ENCODE measurements at places on chromosomes 2 and 18.

GRCh38 chr2:178804791-178805190 lies 2.4 kb downstream of the TTN start:
- no peak for DNase-seq

- no peak for DNase-seq
Measured at GRCh38 chr2:95225658-95226057, 18.3 kb downstream of the ZNF892 start.

DNA sequence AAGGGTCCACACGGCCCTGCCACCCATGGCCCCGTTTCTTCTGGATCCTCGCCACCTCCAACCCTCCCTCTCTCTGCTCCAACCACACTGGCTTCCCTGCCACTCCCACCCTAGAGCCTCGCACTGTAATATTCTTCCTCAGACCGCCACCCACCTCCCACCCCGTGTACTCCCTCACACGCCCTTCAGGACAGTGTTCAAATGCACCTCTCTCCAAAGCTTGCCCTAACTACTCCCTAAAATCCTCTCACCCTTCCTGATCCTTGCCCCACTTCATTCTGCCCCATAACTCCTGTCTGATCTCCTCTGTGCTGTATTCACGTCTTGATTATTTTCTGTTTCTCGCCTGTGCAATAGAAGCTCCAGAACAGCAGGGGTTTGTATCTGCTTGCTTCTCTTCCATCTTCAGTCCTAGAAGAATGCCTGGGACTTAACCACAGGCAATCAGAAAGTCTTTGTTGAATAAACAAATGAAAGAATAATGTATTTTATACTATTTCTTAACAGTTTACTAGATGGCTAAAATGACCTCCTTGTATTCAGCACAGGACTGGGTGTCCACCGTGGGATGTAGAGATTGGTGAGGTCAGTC lies 25.5 kb downstream of the EPB41L3 start:
- no peak for DNase-seq

DNA sequence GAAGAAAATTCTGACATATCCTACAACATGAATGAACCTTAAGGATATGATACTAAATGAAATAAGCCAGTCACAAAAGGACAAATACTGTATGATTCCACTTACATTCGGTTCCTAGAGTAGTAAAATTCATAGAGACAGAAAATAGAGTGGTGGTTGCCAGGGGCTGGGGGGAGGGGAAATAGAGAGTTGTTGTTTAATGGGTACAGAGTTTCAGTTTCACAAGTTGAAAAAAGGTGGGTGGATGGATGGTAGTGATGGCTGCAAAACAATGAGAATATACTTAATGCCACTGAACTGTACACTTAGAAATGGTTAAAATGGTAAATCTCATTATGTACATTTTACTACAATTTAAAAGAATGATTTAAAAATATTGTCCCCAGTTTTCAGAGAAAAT lies 53.3 kb upstream of the NFU1 start:
- no peak for DNase-seq

- no peak for DNase-seq
Measured at GRCh38 chr2:35864141-35864540, 491.4 kb upstream of the CRIM1 start.

- DNase-seq = no peak
Measured at GRCh38 chr2:145635706-145636427, 1115.9 kb upstream of the ZEB2 start.

GRCh38 chr2:175282300-175282699 lies 100.8 kb upstream of the ATP5MC3 start:
- DNase-seq = peak; percentile 58

- DNase-seq = no peak
Measured at GRCh38 chr2:207330912-207331311, 165.2 kb upstream of the KLF7 start.

GRCh38 chr2:149004836-149005235 lies 33.7 kb upstream of the LYPD6B start:
- no peak for DNase-seq

GRCh38 chr2:88147145-88147544 lies 19.3 kb upstream of the FABP1 start:
- no peak for DNase-seq

DNA sequence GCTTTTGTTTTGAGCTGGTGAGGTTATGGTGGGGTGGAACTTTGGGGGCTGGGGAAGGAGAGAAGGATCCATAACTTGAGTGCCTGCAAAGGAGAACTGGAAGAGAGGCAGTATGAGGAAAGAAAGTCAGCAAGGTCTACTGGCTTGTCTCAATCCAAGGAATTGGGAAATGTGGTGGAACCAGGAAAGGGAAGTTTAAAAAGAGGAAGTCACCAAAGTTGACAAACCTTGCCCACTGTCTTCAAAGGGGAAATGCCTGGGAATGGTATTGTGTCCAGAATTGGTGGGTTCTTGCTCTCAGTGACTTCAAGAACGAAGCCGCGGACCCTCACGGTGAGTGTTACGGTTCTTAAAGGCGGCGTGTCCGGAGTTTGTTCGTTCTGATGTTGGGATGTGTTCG lies 304.1 kb upstream of the FAM98A start:
- DNase-seq = no peak

DNA sequence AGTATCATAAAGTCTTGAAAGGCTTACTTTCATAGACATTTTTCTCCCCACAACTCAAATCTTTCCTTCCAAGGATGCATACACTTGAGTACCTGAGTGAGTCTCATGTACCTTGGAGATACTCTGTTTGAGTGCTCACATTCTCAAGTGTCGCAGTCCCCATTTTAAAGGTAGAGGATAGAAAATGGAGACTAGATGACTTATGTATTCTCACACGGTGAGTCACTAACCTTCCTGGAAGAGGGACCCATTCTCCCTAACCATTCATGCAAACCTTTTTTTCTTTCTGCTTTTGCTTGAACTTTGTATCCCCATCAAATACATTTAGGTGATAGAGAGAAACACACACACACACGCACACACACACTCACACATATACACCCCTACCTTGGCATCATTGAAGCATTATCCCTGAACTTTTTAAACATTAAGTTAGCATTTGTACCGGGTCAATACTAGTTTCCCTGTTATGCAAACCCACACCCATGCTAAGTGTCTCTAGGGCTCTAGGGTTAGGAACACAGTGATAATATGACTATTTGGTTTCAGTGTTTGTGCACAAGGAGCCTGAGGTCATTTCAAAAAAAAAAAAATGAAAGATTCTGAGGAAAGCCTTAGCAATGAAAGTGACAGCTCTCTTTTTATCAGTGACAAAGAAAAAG lies 236.2 kb downstream of the IKZF2 start:
- DNase-seq = no peak

DNA sequence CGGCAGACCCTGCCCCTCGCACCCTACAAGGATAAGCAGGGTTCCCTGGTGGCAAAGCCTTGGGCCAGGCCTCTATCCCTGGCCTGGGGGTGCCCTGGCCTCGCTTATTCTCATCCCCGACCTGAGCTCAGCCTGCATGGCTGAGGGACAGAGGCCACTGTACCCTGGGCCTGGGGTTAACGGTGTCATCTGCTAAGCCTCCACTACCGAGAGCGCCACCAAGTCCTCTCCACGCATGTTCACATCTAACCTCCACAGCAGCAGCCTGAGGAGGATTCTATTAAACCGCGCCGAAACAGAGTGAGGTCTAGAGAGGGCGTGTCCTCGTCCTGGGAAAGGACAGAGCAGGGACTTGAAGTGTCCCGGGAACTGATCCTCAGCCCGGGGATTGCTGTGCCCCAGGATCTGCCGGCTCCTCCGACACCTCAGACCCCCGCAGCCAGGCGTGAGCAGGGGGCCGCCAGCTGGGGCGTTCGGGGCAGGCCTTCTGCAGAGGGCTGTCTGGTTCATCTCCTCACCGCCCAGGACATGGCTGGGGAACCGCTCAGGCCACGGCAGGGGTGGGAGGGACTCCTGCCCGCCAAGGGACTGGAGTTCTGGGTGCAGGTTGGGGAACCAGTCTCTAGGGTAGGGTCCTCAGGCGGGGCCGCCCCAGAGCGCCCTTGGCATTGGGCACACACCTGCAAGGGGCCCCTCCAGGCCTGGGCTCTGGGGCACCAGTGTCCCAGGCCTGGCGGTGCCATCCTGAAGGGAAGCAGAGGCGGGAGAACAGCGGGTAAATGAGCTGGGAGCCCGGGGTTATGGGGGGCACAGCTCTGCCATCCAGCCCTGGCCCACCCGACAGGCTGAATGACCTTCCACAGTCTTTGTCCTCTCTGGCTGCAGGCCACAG lies 68.0 kb upstream of the SMAD7 start:
- DNase-seq = no peak

DNA sequence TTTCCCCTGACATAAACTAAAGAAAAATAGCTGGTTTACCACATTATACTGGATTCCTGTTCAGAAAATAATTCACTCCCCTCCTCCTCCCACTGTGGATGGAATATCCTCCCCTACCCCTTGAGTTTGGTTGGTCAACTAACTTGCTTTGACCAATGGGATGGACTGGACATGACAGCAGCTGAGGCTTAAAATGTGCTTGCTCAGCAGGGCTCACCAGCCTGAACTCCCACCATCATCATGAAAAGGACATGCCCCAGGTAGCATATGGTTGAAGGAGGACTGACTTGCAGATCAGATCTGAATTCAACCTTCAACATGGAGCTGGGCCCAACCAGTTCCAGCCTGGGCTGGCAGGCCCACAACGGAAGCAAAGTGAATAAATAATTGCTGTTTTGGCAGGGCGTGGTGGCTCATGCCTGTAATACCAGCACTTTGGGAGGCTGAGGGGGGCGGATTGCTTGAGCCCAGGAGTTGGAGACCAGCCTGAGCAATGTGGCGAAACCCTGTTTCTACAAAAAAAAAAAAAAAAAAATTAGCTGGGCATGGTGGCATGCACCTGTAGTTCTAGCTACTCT lies 284.4 kb downstream of the AFF3 start:
- DNase-seq = no peak

DNA sequence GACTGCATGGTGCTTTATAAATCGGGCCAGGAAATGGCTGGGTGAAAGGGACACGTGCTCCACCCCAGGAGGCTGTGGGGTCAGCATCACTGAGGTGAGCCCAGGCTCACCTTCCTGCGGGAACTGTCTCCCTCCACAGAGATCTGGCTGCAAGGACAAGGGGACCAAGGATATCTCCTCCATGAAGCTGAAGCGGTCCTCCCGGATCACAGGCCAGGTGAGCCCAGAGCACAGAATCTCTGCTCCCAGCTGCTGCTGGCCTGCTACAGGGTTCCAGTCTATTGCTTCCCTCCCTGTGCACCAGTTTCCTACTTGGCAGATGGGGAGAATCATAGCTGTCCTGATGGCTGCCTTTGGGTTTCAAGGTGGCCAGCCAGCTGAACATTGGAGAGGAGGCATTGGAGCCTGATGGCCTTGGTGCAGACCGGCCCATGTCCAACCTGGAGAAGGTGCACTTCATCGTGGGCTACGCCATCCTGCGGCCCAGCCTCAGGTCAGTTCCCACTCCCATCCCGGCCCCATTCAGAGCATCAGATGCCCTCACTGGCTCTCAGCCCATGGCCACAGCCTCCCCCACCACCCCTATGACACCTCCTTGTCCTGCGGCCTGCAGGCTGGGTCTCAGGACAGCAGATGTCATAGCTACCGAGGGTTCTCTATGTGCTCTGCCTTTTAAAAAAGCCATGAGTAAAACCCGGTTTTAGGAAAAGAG lies 33.7 kb upstream of the GPR17 start:
- no peak for DNase-seq

DNA sequence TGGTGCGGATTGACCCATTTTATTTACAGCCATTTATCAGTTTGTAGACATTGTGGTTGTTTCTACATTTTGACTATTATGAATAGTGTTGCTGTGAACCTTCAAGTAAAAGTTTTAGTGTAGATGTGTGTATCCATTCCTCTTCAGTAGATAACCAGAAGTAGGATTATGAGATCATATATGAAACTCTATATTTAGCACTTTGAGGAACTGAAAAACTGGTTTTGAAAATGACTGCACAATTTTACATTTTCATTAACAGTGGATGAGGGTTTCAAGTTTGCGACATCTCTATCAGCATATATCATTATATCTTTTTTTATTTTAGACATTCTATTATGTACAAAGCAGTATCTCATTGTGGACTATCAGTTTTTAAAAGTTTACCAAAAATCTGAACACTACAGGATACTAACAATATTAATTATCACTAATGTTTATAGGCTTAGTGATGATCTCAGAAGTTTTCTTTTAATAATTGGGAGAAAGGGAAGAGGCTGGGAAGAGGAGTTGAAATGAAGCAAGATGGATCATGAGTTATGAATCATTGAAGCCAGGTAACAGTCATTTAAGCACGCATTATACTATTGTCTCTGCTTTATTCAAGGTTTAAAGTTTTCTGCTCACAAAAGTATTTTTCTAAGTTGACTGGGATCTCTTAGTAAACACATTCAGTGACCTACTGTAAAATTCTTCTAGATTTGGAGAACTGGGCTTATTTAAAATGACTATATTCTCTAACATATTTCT lies 329.0 kb upstream of the LRATD1 start:
- no peak for DNase-seq

DNA sequence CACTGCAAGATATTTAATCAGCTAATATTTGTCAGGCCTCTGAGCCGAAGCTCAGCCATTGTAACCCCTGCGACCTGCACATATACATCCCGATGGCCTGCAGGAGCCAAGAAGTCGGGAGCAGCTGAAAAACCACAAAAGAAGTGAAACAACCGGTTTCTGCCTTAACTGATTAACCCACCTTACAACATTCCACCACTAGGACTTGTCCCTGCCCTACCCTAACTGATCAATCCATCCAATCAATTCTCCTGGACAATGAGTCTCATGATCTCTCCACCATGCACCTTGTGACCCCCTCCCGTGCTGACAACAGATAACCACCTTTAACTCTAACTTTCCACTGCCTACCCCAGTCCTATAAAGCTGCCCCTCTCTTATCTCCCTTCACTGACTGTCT lies 945.4 kb upstream of the GYPC start:
- DNase-seq = no peak

GRCh38 chr18:22731398-22731797 lies 201.7 kb upstream of the RBBP8 start:
- no peak for DNase-seq

GRCh38 chr2:197704434-197705120 lies 592 bp upstream of the MARS2 start:
- no peak for DNase-seq

GRCh38 chr18:35581898-35582641 lies 530 bp downstream of the GALNT1 start:
- no peak for DNase-seq

- no peak for DNase-seq
Measured at GRCh38 chr2:159224061-159224813, 62.3 kb downstream of the WDSUB1 start.

DNA sequence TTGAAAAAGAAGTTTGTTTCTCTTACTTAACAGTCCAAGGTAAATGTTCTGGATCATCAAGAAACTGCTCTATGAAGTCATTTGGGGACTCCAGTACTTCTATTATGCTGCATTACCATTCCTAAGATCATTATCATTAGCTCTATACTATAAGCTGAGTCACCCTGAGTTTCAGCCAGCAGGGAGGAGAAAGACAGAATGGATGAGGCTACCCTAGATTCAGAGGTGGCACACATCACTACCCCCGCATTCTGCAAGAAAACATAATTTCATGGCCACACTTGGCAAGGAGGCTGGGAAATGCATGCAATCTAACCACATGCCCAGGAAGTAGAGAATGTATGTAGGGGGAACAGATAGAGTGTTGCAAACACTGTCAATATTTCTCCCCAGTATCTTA lies 16.6 kb upstream of the LNPK start:
- no peak for DNase-seq

GRCh38 chr18:45006934-45007333 lies 326.2 kb downstream of the SETBP1 start:
- no peak for DNase-seq

- no peak for DNase-seq
Measured at GRCh38 chr2:160467086-160467485, 26.5 kb downstream of the RBMS1 start.

GRCh38 chr18:28594034-28594433 lies 417.1 kb upstream of the CDH2 start:
- DNase-seq = no peak
